Pulmonary artery endothelial cell (primary cell): ENCODE measurements at places on chromosomes 11 and 22. TPM values are rescaled to one million over a fixed set of nuclear protein-coding genes. Genes with fewer than 3 reads are reported as not detected.

FAM83F gene
- 0.04 TPM in 1 of 2 replicates, not detected in the other for total RNA-seq

TSPO gene
- total RNA-seq: 207 and 342 TPM in 2 replicates

FXYD6 gene
- total RNA-seq: 0.07 and 0.26 TPM in 2 replicates

RTN4RL2 gene
- total RNA-seq: 0.07 TPM in 2 replicates

C11orf97 gene
- not detected in 2 replicates for total RNA-seq

SYT9 gene
- total RNA-seq: 0.04 and 0.46 TPM in 2 replicates
